ENCODE measurements at places on chromosomes 1 and 21.

GRCh38 chr1:161631076-161631475 lies at the start of gene FCGR3B:
Gene FCGR3B (minus strand): TSS chr1:161631176. CDS start chr1:161631094, 82 bp downstream.
- DNase-seq: no peak

GRCh38 chr1:87126886-87127505 lies 201.7 kb upstream of the LMO4 start:
- DNase-seq: no peak

DNA sequence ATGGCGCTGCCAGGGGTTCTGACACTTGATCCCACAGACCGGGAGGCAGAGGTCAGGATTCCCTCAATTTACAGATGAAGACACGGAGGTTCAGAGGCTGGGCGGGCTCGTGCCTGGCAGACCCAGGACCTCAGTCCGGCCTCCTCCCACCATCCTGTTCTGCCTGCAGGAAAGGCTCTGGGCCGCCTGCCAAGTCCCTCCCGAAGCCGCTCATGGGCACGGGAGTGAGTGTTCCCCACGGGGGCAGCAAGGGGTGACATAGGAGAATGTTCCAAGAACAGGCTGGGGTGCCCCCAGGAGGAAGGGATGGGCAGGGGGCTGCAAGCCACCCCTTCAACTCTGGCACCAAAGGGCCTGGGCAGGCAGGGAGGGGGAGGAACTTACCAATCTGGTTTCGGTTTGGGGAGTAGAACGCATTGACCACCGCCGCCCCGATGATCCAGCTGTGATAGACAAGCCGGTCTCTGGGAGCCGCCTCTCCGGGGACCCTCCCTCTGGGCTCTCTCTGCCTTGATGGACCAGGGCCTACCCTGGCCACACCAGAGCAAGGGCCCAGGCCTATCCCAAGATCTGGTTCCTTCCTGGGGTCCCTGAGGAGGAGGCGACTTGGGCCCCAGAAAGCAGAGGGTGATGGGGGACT lies 7.5 kb downstream of the PRXL2B start:
- no peak for DNase-seq

GRCh38 chr1:69967245-69967766 lies 238.1 kb downstream of the LRRC40 start:
- no peak for DNase-seq

DNA sequence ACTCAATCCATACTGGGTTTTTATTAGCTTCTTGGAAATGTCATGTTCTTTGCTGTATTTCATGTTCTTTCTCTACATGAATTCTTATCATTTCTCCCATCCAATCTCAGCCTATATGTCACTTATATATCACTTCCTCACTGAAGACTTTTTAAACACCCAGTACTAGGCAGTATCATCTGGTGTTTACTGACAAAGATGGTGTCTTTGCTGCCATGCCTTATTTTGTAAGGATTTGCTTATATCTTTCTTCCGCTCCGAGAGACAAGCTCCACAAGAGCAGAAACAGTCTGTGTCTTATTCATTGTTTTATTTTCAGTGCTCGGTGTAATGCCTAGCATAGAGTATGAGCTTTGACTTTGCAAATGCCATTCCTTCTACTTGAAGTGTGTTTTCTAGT lies 30.2 kb downstream of the F13B start:
- no peak for DNase-seq

GRCh38 chr1:83130886-83131691 lies 867.8 kb downstream of the TTLL7 start:
- no peak for DNase-seq

Data from foreskin melanocyte (primary cell).